ENCODE measurements at places on chromosomes 12 and 14.

DNA sequence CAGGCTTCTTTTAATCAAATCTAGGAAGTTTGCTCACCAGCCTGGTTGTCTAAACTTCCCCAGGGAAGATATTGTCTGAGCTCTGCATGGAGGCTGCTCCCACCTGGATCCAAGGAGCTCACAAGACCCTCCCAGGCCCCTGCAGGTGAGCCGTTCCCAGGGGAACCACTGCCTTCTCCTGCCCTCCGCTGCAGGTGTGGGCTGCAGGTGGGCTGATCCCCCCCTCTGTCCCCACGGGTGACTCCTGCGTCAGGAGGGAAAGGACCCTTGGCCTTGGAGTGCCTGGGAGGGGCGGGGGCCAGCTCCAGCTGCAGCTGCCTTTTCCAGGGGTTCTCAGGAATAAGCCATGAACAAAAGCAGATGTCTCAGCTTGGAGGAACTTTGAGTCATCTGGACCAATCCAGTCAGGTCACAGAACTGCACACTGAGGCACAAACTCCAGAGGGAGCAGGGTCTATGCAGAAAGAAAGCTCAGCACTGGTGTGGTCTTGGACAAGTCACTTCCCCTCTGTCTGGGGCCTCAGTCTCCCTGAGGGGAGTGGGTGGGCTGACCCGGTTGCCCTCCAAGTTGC is 246.6 kb upstream of the RTL1 start:
- no peak for DNase-seq

- no peak for DNase-seq
Measured at GRCh38 chr12:40892528-40892927, 200.3 kb downstream of the CNTN1 start.

- no peak for DNase-seq
Measured at GRCh38 chr12:104643819-104644669, 187.3 kb downstream of the CHST11 start.

- DNase-seq = no peak
Measured at GRCh38 chr12:90331262-90331661, 622.6 kb upstream of the ATP2B1 start.

- no peak for DNase-seq
Measured at GRCh38 chr12:22190-22529, 44.4 kb upstream of the IQSEC3 start.

DNA sequence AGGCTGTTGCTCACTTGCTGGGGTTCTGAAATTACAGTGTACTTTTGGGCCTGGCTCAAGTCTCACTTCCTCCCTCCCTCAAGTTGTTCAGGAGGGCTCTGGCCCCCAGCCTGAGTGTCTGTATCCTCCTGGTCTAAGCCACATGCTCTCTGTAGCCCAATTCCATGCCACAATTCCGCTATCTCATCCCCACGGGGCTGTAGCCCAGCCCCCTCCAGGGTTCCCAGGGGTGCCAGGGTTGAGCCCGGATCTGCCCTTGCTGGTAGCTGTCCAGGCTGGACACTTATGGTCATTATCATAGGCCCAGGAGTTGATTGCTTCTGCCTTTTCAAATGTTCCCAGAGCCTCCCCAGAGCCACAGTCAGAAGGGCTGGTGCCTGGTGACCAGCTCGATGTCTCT is 65.3 kb downstream of the PRIMA1 start:
- DNase-seq = no peak

DNA sequence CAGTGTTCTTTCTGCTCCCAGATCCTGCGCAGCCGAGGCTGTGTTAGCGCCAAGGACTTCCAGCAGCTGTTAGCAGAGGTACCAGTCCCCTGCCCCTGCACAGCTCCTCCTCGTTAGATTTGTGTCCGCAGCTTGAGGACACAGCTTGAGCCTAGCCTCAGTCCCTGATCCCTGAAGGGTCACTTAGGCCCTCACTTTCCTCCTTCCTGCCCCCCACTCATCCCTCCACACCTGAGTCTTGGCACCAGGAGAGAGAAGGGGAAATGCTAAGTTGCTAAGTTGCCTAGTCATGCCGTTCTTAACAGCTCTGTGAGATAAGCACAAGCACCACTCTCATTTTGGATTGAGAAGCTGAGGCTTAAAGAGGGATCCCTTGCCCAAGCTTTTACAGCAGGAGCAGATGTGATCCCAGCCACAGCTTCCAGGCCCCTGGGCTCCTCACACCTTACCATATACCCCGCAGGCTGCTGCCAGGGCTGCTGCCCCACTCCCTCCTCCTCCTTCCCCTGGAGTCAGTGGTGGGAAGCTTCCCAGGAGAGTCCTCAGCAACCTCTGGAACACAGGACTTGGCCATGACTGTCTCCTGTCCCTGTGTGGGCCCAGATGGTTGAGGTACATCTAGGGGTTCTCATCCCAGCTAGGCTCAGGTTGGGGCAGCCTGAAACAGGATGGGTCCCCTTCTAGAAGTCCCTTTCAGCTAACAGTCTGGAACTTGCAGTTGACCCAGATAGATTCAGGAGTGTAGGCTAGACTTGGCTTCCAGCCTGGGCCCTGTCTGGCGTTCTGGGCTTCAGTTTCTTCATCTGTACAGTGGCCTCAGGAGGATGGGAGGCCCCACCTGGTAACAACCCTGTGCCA is 975 bp downstream of the OGFOD2 start:
- DNase-seq = no peak

- DNase-seq = no peak
Measured at GRCh38 chr12:8947737-8948136, 1.7 kb downstream of the M6PR start.

- no peak for DNase-seq
Measured at GRCh38 chr14:61429316-61429715, 107.9 kb downstream of the PRKCH start.

GRCh38 chr12:90455756-90456155 is 499.2 kb downstream of the CCER1 start:
- no peak for DNase-seq

- no peak for DNase-seq
Measured at GRCh38 chr12:65325183-65325582, 46.7 kb downstream of the MSRB3 start.

GRCh38 chr14:31084385-31084784 is 58.2 kb upstream of the STRN3 start:
- no peak for DNase-seq

DNA sequence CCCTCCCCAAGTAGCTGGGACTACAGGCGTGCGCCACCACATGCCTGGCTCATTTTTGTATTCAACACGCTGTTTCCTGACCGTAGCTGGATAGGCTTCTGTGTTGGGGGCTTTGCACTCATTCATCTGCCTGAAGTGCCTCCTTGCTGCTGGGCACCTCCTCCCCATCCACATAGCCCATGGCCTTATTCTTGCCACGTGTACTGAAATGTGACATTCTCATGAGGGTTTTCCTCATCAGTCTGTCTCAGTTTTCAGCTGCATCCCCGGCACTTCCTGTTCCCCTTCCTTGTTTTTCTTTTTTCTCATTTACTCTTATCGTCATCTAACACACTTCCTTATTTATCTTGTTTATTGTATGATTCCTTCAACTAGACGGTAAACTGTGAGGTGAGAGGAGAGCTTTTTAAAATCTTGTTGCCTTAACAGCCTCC is 36.6 kb downstream of the RCOR1 start:
- DNase-seq = no peak

GRCh38 chr14:63598807-63599206 is 42.9 kb downstream of the WDR89 start:
- peak; percentile 0 for DNase-seq
